HepG2 (cell line): ENCODE measurements at places on chromosomes 3 and 15. TPM values are rescaled to one million over a fixed set of nuclear protein-coding genes. Genes with fewer than 3 reads are reported as not detected.

The KNG1 gene
- total RNA-seq, result 3.5 and 7.0 TPM in 2 replicates

DNA sequence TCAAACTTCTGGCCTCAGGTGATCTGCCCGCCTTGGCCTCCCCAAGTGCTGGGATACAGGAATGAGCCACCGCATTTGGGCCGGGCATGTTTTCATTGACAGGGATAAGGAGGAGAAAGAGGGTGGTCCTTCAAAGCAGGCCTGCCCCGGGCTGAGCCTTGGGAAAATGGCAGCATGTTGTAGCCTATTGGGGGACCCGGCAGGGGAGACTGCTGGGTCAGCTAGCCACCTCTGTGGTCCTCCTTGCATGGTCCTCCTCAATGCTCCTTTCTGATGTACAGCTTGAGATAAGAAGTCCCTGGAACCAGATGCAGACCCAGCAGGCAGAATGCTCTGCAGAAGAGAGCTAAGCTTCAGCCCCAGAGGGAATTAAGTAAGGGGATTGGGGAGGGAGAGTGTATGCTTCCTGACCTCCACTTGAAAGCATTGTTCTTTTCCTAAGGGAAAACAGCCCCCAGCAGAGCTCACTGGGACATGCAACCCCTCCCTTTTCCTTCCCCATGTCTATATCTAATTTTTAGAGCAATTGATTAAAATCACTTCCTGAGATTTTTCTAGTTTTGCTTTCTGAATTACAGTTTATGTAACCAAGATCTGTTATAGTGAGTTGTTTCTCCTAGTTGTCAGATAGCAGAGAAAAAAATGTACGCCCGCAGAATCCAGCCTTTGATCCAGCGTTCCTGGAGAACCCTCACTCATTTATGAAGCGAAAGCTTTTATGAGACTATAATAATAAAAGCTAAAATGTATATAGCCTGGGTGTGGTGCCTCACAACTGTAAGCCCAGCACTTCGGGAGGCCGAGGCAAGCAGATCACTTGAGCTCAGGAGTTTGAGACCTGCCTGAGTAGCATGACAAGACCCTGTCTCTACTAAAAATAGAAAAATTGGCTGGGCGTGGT, 48.7 kb upstream of the VILL start:
- no peak for DNase-seq

- no peak for DNase-seq
Measured at GRCh38 chr3:47343471-47343971, 37.3 kb upstream of the PTPN23 start.

The DNAJB11 gene
- total RNA-seq, result 62.5 and 132 TPM in 2 replicates

DNA sequence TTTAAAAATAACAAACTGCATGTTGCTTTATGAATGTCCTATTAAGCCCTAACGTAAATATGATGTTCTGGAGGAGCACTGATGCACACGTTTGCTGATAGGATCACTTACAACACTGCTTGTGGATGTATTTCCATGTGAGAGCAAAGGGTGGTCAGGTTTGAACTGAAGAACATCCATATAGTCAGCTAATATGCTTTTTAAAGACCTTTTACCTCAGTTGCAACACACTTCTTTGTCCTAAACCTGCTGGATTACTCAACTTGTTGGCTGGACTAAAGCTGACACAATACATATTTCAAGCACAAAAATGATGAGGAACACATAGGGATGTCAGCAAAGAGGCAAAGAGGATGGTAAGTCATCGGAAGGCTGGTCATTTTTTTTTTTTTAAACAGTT, 186.6 kb downstream of the TIGIT start:
- peak; percentile 40 for DNase-seq

The GHRL gene
- 0.09 TPM in 1 of 2 replicates, not detected in the other for total RNA-seq

The APOD gene
- not detected in 2 replicates for total RNA-seq

The ROPN1 gene
- total RNA-seq, result not detected in 2 replicates

- DNase-seq, result no peak
Measured at GRCh38 chr3:129520960-129521359, 7.5 kb upstream of the RHO start.

The CLRN1 gene
- not detected in 2 replicates for total RNA-seq

DNA sequence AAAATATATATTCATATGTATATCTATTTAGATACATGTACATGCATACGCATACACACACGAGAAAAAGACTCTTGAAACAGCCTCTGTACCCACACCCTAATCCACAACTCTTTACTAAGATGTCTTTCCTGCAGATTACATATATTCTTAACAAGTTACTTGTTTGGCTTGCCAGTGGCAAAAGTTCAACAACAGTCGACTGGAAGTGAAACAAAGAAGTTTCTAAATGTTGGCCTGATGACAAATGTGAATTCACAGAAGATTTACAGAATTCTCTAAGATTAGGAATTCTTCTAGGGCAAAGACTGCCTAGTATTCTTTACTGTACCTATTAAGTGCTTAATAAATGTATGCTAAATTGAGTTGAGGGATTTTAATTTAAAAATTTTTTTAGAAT, 116.8 kb downstream of the CDIN1 start:
- no peak for DNase-seq

GRCh38 chr15:75920079-75920478, 16.4 kb downstream of the FBXO22 start:
- peak; percentile 13 for DNase-seq

DNA sequence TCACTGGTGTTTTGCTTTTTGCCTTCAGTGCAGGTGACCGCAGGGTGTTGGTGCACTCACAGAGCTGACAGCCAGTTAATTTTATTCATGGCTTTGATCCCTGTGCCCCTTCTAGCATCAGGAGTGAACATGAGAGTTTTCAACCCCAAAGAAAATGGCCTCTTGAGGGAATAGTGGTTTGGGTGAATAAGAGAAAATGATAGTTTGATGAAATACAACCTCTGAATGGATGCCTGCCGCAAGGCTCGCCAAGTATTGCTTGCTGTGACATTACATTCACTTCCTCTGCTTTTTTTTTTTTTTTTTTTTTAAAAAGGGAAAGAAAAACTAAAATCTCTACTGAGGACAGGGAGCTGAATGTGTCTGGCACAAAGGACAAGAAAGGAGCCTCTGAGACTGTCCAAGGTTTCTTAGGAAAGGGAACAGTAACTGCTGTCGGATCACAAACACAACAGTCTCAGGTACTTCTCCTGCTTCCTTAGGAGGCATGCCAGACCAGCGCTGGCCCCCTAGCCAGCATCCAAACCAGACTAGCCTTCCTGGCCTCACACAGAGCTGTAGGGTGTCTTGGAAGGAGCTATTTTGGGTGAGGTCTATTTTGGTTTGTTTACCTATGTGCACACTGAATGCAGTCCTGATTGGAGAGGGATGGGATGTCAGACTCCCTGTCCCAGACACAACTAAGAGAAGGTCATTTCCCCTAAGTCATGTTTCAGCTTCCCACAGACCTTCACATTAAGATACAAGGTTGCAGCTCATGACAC, 29.0 kb downstream of the CCDC80 start:
- DNase-seq, result no peak

The SLC51B gene
- 14.4 and 17.1 TPM in 2 replicates for total RNA-seq

DNA sequence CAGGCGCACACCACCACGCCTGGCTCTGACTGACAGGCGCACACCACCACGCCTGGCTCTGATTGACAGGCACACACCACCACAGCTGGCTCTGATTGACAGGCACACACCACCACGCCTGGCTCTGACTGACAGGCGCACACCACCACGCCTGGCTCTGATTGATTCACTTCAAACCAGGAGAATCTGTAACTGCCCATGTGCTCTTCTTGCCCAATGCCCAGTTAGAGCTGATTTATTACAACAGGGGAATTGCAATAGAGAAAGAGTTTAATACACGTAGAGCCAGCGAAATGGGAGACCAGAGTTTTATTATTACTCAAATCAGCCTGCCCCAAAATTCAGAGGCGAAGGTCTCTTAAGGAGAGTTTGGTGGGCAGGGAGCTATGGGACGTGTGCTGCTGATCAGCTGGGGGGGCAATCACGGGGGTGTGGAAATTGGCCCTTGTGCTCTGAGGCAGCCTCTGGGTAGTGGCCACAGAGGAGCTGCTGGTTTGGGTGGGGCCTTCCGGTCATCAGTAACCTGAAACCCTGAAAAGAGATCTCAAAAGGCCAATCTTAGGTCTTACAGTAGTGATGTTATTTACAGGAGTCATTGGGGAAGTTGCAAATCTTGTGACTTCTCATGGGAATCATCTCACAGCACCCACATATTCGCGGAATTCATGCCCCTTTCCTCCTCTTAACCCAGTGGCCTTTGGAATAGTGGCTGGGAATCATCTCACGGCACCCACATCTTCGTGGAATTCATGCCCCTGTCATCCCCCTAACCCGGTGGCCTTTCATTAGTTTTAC, 63.8 kb upstream of the TFRC start:
- DNase-seq, result no peak

The PLSCR5 gene
- total RNA-seq, result not detected in 2 replicates

DNA sequence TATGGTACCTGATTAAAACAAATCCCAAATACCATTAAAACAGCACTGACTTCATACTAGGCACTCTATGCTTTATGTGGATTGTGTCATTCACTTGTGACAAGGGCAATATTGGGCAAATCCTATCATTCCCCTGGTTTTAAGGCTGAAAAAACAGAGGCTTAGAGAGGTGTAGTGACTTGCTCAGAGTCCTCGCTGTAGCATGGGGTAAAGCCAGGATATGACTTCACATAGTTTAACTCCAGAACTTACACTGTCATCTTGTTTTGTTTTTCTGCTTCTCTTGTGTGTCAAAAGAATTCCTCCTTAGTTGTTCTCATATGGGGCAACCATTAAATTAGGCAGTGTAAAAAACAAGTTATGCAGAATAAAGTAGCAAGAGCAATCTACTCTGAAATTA, 40.3 kb upstream of the ICE2 start:
- DNase-seq, result no peak

GRCh38 chr3:99895703-99896441, 78.2 kb downstream of the CMSS1 start:
- DNase-seq, result peak; percentile 82

The SPSB4 gene
- not detected in 2 replicates for total RNA-seq

- DNase-seq, result peak; percentile 6
Measured at GRCh38 chr3:38247366-38248035, 18.1 kb upstream of the SLC22A13 start.

DNA sequence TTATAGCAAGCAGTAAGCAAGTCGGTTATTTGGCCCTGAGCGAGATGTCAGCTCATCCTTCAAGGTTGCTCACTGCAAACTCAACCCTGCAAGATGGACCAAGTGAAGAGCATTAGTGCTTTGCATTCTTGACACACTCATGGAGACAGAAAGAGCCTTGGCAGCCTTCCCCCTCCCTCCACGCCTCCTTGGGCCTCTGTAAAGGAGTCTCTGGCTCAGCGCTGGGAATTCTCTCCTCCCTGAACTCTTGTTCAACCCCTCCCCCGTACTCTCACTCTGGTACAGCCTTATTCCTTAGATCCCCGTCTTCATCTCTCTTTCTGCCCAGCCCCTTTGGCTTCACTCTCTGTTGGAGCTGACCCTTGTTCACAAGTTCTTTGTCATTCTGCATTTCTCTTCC, 2.2 kb upstream of the CX3CR1 start:
- DNase-seq, result no peak

DNA sequence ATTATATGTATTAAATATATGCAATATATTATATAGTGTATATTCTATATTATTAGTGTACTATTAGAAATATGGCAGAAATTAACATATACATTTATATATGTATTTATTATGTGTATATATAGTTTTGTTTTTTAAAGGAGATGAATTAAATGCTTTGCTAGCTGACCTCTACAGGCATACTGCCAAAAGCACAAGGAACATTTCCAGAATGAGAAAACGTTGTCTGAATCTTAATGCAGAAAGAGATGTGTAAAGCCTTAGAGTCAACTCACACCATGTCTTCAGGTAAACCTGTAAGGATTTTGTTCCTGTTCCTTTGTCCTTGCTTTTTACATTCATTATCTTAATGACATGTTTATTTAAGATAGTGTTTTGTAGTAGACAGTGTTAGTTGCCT, 111.9 kb downstream of the ST8SIA2 start:
- DNase-seq, result no peak

- DNase-seq, result peak; percentile 15
Measured at GRCh38 chr3:57911593-57911992, 96.6 kb upstream of the FLNB start.

- DNase-seq, result no peak
Measured at GRCh38 chr15:98288091-98288590, 327.6 kb downstream of the ARRDC4 start.

The HOMER2 gene
- 13.3 and 14.1 TPM in 2 replicates for total RNA-seq

The ARID3B gene
- 5.3 and 7.0 TPM in 2 replicates for total RNA-seq
